ENCODE measurements at places on chromosomes 1 and 21. TPM values are rescaled to one million over a fixed set of nuclear protein-coding genes. Genes with fewer than 3 reads are reported as not detected.

C1QB gene
- 174 TPM for total RNA-seq

DNA sequence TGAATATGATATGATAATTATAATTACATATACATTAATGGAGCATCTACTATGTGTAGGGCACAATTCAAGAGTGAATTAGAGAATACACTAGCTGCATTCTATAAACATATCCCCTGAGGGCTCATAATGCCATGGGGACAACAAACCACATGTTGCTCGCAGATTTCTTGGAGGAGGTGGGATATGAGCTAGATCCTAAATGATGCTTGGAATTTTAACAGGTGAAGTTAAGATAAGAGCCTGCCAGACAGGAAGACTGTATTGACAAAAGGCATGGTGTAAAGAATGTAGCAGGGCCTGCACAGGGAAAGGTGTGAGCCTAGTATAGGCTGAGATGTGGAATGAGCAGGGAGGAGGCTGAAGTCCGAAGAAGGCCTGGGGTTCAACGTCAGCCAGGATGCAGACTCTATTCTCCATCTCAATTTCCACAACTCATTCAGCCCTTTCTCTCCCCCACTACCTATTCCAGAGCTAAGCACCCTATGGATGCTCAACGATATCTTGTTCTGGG is 120.2 kb downstream of the ELAVL4 start:
- DNase-seq: no peak

DNA sequence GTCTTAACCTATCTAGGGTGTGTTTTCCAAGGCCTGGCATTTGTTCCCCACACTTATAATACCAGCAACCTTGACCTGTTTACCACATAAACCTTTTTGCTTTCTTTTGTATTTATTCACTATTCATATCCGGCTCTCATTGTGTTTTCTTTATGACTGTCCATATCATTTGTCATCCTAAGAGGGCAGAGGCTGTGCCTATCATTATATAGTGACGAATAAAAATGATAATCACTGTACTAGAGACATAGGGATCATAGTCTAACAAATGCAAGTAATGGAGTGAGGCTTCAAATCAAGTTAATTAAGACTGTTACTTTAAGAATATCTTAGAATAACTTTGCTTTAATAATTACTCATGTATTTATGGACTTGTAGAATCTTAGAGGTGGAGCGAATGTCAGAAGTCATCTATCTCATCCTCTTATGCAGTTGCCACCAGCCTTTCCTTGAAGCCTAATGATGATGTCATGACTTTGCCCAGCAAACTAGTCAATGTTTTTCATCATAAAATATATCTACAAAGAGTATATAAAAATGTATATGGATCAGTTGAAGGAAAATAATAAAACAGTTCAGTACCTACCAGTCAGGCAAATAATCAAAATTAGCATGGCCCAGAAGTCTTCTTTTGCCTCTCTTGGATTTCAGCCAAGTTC is 4.7 kb upstream of the ETV3 start:
- DNase-seq: no peak

- no peak for DNase-seq
Measured at GRCh38 chr1:111290630-111291029, at the start of gene CHIA. TSS of gene CHIA (plus strand) at chr1:111290851. CDS start at chr1:111310468, 19,617 bp downstream.

LMO4 gene
- 17.5 TPM for total RNA-seq

SH3BGR gene
- total RNA-seq: 0.92 TPM

DNA sequence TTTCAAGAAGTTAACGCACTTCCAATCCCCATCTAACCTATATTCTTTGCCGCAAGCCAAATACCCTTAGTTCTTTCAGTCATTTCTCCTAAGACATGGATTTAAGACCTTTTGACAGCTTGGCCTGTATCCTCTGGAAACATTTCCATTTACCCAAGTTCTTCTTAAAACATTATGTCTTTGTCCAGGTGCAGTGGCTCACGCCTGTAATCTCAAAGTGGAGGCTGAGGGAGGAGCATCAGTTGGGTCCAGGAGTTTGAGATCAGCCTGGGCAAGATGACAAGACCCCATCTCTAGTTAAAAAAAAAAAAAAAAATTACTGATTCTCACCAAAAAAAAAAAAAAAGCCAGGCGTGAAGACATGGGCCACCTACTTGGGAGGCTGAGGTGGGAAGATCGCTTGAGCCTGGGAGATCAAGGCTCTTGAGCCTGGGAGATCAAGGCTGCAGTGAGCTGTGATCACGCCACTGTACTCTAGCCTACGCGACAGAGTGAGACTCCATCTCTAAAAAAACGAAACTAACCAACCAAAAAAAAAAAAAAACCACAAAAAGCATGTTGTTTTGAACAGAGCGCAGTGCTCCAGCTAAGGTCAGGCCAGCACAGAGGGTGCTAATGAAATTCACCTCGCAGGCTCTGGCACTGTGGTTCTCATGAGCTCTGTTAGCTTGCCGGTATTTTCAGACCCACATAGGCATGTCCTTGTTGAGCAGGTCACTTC is 36.0 kb downstream of the NUAK2 start:
- no peak for DNase-seq

DNA sequence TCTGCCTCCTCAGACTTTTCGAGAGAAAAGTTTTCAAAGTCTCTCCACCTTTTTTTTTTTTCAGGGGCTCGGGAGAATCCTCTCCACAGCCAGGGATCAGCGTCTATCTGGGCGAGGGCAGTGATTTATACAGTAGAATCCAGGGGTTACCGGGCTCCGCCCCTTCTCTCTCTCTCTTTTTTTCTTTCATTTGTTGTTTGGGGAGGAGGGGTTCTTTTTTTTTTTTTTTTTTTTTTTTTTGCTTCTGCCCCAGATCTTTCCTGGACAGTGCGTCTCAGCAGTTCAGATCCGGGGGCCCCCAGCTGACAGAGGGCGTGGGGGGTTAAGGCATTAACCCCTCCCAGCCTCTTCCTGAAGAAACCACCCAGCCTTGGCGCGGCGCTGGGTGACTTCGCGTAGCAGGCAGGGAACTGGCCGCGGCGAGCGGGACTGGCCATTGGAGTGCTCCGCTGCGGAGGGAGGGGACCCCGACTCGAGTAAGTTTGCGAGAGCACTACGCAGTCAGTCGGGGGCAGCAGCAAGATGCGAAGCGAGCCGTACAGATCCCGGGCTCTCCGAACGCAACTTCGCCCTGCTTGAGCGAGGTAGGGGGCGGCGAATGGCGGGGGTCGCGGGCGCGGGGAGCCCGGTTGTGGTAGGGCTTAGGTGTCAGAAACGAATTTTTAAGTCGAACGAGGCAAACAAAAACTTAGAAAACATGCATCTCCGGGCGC is at the start of gene S1PR1:
TSS of gene S1PR1 (plus strand) at position 504 of the 713 bp plus-strand sequence. CDS start 1,966 bp downstream, outside the sequence.
- peak; percentile 59 for DNase-seq

- DNase-seq: no peak
Measured at GRCh38 chr1:76577525-76578185, 289.6 kb upstream of the ST6GALNAC5 start.

DNA sequence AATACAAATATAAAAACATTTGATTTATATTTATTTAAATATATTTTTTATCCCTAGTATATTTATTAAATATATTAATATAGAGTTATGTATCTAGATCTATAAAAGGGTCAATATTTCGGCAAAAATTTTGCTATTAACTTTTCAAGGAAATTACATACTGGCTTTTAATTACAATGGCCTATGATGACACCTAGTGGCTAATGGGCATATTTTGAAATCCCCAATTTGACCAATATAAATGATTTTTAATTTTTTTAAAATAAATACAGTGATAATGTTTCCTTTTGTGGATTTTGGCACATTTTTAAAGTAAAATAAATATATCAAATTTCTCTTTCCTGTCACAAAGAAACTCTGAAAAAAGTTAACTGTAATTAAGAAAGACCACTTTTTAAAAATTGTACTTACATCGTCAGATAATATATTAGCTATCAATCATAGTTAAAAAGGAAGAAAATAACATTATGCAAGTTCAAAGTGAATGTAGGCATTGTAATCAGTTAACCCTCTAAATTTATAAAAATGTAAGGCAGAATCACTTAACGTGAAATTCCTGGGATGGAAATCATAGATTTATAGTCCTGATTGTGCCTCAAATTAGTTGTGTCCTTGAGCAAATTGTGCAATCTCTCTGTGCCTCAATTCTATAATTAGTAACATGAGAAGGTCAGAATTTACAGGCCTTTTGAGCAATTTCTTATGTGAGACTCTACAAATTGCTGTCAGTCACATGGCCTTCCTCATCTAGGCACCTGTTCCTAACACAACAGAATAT is 25.6 kb upstream of the RGS13 start:
- no peak for DNase-seq

DNA sequence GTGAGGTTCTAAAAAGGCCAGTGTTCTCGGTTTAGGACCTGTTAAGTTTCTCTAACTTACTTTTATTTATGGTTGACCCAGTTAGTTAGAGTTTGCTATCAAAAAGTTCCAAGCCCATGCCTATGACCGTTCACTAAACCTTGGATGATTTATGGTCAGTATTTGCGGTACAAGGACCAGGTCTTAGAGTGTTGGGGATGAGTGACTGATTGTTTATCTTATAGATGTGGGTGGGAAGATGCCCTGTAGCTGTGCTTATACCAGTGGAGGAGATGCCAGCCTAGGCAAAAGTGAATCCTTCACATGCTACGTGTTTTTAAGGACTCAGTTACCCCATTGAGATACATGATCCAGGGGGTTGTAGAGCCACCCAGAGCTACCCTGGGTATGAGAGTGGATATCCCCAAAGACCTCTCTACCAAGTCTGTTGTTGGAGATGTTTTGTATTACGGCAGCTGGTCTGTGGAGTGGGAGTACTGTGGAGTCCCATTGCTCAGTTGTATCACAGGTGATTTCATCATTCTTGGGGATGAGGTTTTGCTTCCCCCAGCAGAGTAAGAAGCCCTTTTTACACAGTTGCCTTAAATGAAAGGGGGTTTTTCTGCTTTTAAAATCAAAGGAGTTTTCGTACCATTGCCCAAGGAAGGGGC is 2.1 kb downstream of the SLC22A15 start:
- DNase-seq: no peak

DNA sequence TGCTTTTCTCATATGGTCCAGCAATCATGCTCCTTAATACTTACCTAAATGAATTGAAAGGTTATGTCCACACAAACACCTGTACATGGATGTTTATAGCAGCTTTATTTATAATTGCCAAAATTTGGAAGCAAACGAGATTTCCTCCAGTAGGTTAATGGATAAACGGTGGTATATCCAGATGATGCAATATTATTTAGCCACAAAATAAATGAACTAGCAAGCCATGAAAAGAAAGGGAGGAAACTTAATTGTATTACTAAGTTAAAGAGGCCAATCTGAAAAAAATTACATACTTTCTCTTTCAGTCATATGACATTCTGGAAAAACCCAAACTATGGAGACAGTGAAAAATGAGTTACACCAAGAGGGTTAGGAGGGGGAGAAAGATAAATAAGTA is 76.3 kb upstream of the LRRC7 start:
- no peak for DNase-seq

DNA sequence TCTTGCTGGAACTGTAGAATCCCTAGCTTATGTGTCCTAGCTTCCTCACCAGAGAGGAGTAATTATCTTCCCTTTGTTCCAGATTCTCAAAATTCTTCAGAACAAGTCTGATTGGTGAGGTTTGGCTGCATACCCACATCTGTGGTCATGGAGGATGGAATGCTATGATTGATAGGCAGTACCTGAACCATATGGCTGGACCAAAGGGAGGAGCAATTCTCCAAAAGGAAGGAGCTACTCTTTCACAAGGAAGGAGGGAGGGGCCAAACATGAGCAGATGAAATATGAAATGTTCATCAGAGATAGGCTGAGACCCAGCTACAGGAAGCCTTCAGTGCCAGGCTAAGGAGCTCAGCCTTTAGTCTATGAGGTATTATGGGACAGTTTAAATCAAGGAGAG is 5.0 kb upstream of the RNF19B start:
- DNase-seq: no peak

GRCh38 chr1:10631811-10632593 is 157.3 kb downstream of the PEX14 start:
- no peak for DNase-seq

VANGL2 gene
- 0.17 TPM for total RNA-seq

DNA sequence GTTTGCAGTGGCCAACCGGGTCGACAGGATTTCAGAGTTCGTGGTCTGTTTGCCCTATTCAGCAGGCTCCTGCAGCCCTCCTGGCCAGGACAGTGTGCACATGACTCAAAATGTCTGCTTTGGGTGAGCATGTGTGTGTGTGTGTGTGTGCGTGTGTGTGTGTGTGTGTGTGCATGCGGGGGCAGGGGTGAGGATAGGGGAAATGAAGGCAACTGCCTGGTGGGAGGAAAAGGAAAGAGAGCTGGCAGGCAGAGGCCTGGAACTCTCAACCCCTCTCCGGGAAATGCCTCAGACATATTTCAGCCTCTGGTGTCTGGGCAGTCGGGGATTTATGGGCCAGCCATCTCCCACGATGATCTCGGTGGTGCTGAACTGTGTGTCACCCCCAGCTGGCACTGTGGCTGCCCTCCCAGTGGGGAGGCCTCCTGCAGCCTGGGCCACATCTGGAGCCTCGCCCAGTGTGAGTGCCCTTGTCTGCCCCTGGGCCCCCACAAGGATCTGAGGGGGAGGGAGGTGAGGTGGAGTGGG is 15.2 kb downstream of the CDCP2 start:
- no peak for DNase-seq

DNA sequence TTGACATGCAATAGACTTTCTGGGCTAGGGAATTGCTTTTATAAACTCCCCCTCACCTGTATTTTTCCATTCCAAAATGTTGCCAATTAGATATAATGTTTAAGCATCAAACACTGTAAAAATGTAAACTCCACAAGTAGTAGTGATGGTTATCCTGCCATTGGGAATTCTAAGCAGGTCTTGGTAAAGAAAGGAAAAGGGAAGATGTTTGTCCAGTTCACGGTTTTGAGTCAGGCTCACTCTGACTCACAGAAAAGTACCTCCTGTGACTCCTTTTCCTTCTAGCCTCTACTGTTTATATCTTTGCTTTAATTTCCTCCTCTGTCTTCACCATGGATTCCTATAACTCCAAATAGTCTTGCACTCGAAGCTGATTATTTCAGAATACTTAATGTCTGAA is 19.0 kb upstream of the PTPN14 start:
- no peak for DNase-seq

DNA sequence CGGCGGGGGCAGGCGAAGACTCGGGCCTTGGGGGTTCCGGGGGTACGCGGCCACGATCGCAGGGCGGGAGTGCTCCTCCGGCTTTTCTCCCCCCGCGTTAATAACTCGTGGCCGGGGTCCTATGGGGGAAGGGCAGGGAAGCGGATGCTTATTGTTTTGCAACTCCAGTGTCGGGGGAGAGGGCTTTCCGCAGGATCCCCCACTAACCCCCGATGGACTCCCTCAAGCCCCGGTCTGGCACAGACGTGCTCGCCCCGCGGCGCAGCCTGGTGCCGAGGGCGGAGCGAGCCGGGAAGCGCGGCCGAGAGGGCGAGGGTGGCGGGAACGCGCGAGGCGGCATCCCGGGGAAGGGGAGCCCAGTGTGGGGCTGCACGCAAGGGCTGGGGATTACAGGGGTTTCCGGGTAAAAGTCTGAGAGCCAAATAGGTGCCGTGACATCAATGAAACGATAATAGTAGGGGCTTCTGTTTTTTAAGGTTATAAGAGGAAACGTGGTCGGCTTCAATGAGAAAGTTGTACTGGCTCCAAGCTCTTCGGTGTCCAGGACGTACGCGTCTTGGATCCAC is 772 bp downstream of the UCK2 start:
- DNase-seq: peak; percentile 61

LRIG2 gene
- total RNA-seq: 9.4 TPM

All from liver (tissue), 10 donors.